NCI-H1105 (cell line): ENCODE measurements at places on chromosomes 7 and 10.

GRCh38 chr7:66330961-66331360 lies 125.8 kb downstream of the TPST1 start:
- DNase-seq, result no peak

GRCh38 chr7:43823941-43824340 lies 45.4 kb downstream of the MRPS24 start:
- DNase-seq, result no peak

DNA sequence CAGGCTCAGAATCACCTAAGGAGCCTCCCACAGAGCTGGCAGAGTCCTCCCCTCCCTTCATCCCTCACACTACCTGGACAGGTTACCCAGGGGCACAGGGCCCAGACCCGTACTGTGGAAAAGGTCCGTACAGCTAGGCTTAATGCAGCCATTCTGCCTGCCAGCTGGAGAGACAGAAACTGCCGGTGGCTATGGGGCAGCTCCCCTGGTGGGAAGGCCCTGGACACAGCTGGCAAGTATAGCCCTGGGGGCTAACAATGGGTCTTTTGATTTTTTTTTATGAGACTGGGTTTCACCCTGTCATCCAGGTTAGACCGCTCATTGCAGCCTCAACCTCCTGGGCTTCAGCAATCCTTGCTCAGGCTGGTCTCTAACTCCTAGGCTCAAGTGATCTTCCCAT lies 68.3 kb downstream of the GNA12 start:
- DNase-seq, result no peak

GRCh38 chr7:11133436-11133959 lies 159.8 kb downstream of the PHF14 start:
- no peak for DNase-seq

DNA sequence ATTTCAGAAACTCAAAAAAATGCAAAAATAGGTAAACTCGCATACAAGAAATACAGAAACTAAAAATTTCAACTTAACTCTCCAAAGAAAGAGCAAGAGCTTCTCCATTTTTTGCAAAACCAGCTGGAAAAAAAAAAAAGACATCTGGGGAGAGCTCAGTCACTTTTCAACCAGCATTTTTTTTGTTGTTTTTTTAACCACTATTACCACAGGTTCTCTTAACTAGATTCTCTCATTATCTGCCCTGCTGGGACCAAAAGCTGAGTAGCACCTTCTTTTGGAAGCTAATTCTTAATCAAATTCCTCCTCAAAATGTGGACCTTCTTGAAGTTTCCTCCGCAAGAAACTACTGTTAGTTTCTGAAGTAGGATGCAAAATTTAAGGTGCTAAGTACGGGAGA lies 14.2 kb downstream of the IGF2BP3 start:
- no peak for DNase-seq

GRCh38 chr7:70657571-70657970 lies 474.4 kb upstream of the GALNT17 start:
- no peak for DNase-seq

- no peak for DNase-seq
These were observed 22.1 kb upstream of the OPN4 start for GRCh38 chr10:86632009-86632800.

- no peak for DNase-seq
These were observed 401.9 kb upstream of the MKI67 start for GRCh38 chr10:128528167-128528566.

DNA sequence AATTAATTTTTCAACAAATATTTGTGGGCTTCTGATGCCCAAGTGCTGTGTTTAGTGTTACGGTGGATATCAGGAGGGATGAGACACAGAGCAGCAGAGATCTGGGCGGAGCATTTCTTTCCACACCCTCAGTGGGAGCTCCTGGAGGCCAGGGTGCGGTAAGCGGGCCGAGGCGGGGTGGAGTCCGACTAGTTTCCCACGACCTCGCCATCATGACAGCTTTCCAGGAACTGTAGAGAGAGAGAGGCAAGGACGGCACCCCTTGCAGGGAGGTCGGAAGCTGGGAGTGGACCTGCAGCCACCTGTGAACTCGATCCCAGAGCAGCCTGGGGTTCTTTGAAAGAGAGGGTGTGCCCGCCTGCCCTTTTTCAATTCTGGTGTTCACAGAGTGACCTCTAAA lies 128.2 kb downstream of the ACTR3B start:
- DNase-seq, result no peak

- DNase-seq, result no peak
These were observed 2.3 kb upstream of the PFKFB3 start for GRCh38 chr10:6200440-6200733.

GRCh38 chr10:44724415-44725174 lies 186.5 kb upstream of the TMEM72 start:
- DNase-seq, result no peak

GRCh38 chr10:109926061-109926745 lies 2.9 kb upstream of the XPNPEP1 start:
- no peak for DNase-seq

DNA sequence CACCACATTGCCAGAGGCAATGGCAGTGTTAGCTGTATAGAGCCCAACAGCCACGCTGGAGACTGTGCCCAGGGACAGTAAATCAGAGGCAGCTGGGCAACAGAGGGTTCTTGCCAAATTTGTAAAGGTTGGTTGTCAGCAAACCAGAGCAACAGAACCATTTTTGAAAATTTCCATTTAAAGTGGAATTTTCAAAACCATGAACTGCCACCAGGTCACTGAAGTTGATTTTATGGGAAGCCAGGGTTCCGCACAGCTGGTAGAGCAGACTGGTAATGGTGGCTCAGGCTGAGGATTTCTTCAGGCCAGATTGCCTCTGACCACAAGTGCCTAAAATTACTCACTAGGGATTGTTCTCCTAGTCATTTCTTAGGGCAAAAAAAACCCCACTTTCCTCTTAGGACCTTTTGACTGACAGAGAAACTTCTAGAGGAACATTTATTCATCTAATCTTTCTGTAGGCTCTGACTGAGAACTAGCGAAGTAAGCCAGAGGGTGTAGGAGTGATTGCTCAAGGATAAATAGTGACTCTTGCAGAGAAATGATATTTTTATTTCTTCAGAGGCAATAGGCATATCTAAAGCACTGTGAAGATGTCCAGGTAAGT lies 342.4 kb downstream of the BBS9 start:
- no peak for DNase-seq

DNA sequence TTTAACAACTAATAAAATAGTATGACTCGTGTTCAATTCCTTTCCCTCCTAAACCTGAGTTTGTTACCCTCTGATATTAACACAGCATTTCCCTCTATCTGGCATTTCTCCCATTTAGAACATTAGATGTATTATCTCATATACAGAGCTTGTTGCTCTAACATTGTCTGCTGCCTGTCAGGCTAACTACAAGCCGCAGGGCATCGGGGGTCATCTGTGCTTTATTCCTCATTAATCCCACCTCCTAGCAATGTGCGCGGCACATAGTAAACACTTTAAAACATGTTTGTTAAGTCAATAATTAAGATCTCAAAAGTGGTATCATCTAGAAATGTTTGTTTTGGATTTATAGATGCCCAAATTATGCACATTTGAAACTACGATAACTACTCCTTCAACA lies 52.9 kb upstream of the NEBL start:
- no peak for DNase-seq

DNA sequence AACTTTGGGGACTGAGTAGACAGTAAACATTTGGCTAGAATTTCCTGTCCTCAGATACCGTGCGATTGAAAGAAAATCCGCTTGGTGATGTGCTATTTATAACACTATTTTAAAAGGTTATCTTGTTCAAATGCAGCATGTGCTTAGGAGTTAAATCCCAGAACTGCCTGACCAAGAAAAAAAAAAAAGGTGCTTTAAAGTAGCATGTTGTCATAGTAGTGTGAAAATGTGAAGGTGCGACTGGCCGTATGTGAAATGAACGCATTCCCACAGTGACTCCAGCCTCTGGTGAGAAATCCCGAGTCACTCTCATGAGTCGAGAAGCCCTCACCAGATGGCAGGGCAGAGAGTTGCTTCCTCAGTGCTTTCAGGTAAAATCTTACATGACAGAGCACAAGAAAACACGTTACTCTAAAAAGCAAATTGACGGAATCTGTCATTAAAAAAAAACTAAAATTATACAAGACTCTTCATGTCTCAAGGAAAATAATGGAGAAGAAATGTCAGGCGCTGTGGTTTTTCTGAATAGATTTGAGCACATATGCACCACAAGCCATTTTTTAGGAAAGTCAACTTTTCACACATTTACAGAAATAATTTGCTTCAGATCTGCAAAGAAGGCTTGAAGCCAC lies 18.4 kb upstream of the KLF6 start:
- DNase-seq, result no peak

- DNase-seq, result no peak
These were observed 79.3 kb upstream of the MEOX2 start for GRCh38 chr7:15765753-15766152.

- DNase-seq, result no peak
These were observed 96.5 kb downstream of the DNAH11 start for GRCh38 chr7:21639206-21639868.

GRCh38 chr7:73342645-73343044 lies 14.7 kb downstream of the FKBP6 start:
- DNase-seq, result no peak

DNA sequence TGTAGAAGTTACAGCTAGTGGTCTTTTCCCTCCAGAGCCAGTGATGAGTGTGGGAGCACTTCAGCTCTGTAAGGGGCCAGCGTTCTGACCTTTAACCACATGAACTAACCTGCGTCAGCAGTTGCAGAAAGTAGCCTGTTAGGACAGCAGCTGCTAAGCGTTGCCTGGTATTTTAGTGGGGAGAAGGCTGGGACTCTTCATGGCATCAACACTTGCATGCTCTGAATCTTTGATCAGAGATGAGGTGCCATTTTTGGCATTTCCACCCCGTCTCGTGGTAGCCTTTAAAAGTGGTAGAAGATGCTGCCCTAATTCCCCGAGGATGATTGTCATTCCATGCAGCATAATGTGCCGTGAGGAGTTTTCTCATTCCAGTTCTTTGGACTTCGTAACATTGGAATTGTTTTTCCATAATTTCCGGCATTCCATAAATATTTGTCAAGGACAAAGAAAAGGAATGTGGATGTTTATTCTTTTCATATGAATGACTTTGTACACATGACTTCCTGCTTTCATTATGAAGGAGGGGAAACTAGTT lies 92.2 kb downstream of the AVL9 start:
- no peak for DNase-seq

- no peak for DNase-seq
These were observed 53.5 kb downstream of the NRF1 start for GRCh38 chr7:129665013-129665401.

DNA sequence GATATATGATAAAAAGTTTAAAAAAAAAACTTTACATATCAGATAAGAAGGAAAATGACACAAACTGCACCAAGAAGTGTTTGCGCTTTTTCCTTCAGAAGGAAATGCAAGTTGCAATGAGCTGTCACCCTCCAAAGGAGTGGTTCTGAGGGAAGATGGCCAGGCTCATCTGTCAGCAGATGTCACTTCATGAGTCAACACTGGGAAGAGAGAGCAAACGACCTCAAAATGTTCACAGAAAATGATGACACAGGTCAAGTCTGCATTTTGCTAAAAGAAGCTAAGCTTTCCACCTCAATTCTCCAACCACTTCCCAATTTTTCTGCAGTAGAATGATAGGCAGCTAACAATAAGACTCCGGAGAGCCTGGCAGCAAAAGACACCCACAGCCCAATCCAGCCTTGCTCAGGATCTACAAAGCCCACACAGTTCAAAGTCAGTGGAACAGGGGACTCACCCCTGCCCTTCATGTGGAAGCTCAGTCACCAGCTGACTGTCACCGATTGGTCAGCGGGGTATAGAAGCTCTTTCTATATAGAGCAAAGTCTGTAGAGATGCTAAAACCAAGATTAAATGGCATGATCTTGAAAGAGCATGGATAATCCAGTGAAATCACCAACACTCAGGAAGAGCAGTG lies 155.1 kb upstream of the NEBL start:
- DNase-seq, result no peak

DNA sequence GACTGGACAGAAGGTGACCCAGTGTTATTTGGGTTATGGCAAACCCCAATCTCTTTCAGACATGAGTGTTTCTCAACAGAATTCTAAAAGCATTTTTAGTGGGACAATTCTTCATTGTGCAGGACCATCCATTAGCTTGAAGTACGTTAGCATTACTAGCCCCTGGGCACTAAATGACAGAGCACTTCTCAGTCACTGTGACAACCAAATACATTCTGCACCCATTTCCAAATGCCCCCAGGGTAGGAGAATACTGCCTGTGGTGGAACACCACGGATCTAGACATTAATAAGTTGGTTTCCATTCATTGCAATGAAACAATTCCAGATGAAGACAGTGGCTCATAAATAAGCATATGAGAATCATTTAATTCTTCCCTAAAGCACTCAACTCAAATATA lies 102.4 kb upstream of the FRMD4A start:
- DNase-seq, result no peak

DNA sequence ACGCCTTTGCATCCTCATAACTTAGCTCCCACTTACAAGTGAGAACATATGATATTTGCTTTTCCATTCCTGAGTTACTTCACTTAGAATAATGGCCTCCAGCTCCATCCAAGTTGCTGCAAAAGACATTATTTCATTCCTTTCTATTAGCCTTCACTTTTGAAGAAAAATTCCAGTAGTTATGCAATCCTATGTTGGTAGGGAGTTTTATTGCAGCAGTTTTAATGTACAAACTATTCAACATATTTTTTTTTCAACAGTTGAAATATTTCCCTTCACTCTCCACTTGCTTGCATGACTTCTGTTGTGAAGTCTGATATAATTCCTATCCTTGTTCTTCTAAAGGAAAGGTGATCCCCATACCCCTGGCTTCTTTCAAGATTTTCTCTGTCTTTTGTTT lies 27.3 kb upstream of the ARHGAP22 start:
- DNase-seq, result no peak

DNA sequence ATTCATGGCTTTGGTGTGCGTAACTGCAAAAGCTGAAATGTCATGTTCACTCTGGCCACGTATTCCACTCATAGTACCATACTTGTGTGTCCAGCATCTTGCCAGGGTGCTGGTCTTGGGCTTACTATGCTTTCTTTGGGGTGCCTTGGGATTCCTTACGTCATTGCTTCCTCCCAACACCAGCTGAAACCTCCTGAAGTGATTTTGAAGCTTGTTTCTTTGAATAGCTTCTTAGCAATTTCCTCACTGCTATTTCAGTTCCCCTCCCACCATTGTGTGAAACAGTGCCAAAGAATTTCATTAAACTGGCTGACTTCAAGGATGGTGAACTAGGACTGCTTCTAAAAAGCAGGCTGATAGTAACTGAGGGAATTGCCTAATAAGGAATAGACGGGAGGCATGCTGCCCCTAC lies 36.9 kb downstream of the ENTPD1 start:
- DNase-seq, result no peak

- DNase-seq, result no peak
These were observed 27.2 kb upstream of the NUB1 start for GRCh38 chr7:151314401-151314800.

GRCh38 chr10:122078965-122079795 lies 90.2 kb downstream of the TACC2 start:
- DNase-seq, result no peak
